ENCODE measurements at places on chromosomes 4 and X.

DNA sequence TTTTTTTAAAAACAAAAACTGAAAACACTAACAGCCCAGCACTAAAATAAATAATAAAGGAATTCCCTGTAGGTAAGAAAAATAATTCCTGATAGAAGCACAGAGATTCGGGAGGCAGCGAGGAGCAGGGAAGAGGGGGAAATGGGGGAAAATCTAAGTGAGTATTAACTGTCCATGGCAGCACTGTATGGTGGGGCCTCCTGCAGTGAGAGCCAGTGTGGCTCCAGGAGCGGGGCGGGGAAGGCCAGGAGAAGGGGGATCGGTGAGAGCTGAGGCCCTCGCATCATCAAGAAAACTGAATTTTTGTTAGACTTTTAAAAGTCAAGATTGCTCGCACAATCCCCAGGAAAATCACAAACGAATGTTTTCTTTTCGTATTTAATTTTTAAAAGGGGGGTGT lies 14.1 kb downstream of the RNF212 start:
- DNase-seq = no peak

- DNase-seq = no peak
Measured at GRCh38 chr4:125911058-125911457, 596.3 kb downstream of the FAT4 start.

DNA sequence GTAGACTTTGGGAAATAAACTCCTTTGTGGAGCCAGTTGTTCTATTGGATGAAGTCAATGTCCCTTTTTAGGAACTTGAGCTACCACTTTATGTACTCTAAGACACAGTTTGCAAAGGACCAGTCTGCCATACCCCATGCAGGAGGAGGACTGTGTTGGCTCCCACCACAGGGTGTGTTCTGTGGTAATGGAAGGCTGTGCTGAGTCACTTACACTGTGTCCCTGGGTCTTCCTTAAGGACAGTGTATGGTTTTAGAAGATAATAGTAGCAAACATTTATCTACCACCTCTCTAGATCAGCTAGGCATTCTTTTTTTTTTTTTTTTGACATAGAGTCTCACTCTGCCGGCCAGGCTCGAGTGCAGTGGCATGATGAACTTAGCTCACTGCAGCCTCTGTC lies 184.0 kb upstream of the PGRMC2 start:
- DNase-seq = no peak

DNA sequence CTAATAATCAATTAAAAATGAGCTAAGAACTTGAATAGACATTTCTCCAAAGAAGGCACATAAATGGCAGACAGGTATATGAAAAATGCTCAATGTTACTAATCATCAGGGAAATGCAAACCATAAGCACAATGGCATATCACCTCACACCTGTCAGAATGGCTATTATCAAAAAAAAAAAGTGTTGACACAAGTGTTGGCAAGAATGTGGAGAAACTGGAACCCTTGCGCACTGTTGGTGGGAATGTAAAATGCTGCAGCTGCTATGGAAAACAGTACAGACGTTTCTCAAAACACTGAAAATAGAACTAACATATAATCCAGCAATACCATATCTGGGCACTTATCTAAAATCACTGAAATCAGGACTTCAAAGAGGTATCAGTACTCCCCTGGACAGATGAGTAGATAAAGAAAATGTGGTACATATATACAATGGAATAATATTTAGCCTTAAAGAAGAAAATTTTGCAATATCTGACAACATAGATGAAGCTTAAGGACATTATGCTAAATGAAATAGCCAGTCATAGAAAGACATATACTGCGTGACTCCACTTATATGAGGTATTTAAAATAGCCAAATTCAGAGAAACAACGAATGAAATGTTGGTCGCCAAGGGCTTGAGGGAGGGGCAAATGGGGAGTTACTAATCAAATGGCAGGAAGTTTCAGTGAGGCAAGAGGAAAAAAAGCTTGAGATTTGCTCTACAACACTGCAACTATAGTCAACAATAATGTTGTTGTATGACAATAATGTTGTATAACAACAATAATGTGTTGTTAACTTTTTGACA lies 175.5 kb downstream of the WDFY3 start:
- DNase-seq = no peak

DNA sequence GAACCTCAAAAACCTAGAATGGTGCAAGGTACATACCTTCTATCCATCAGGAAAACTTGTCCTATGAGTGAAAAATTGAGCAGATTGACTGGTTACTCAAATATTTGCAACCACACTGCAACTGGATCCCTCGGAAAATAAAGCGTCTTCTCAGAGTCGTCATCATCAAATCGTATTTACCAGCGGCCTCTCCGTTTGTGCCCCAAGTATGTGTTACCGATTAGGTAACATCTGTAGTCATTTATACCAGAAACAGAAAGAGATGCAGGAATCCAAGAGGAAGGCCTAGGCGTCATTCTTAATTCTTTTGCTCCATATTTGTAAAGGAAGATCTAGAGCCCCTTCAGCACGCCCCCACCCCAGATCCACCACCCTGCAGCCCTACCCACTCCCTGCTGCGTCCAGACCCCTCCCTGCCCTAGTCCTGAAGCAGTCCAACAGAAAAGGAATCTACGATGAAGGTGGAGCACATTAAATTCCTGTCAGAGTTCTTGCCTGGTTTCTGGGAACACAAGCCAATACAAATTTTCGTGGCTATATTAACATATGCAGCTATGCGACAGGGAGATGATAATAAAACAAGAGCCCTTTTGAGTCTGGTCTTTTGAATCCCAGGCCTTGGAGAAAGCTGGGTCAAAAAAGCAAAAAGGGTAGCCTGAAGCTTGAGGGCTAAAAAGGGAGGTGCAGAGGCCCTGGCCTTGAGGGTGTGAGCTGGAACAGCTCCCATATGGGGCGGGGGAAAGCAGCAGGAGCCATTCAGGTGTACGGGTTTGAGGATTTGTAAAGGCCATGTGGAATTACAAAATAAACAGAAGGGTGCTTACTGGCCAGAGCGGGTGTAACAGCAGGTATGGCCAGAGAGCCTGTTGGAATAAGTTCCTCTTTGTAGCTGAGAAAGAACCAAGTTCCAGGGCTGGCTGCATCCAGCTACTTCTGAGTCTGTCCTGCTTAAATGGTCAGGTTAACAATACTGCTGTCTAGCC lies 77.0 kb downstream of the ZNF827 start:
- no peak for DNase-seq

- no peak for DNase-seq
Measured at GRCh38 chr4:4862071-4862551, 2.6 kb downstream of the MSX1 start.

DNA sequence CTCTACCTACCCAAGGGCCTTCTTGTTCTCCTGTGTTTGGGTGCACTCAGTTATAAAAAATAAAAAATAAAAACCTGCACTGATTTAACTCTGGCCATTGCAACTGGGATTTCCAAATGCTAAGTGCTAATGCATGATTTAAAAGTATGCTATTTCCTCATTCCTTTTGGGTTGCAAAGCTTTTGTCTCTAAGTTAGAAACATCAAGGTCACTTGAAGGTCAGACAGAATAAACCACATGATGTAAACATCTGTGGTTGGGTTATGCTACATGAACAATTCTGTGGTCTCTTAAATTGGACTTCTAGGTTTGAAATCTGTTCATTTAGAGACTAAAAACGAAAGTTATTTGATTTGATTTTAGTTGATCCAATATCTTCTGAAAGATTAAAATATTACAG lies 1547.4 kb upstream of the TENM3 start:
- no peak for DNase-seq

DNA sequence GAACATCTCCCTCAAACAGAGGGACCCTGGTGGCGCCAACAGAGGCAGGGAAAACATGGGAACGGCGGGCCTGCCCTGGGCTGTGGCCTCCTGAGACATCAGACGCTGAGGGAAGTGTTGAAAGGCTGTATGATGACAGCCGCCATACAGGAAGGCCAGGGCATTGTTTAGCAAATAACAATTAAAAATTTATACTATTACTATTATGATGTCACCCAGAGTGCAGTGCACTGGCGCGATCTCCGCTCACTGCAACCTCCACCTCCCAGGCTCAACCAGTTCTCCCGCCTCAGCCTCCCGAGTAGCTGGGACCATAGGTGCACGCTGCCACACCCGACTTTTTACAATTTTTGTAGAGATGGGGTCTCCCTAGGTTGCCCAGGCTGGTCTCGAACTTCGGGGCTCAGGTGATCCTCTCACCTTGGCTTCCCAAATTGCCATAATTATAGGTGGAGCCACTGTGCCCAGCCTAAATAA lies 54.6 kb downstream of the CPZ start:
- no peak for DNase-seq

DNA sequence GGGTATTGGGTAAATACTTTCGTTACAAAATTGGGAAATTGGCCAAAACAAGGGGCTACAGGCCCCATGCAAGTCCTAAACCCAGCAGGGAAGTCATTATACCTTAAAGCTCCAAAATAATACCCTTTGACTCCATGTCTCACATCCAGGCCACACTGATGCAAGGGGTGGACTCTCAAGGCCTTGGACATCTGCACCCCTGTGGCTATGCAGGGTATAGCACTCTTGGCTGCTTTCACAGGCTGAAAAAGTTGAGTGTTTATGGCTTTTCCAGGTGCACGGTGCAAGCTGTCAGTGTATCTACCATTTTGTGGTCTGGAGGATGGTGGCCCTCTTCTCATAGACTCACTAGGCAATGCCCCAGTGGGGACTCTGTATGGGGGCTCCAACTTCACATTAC lies 326.5 kb downstream of the TEX13C start:
- no peak for DNase-seq

- DNase-seq = no peak
Measured at GRCh38 chrX:340641-341423, 22.2 kb upstream of the GTPBP6 start.

DNA sequence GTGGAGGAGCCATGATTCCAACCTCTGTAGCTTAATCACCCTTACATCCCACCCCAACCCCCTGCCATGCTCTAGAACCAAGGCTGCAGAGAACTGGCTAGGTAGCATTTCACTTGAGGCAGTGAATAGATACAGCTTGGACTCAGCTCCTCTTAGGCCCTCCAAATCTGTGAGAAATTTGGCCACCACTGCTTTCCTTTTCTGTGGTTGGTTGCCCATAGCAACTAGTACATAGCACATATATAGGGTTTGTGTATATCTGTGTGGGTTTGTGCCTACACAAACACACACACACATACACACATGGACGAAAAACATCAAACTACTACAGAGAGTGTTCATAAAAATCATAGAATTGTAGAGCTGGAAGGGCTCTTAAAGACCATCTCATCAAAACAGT lies 52.0 kb upstream of the CCDC160 start:
- no peak for DNase-seq

GRCh38 chr4:93199492-93199891 lies 629.1 kb upstream of the ATOH1 start:
- DNase-seq = no peak

GRCh38 chrX:38452603-38453002 lies 100.2 kb downstream of the OTC start:
- no peak for DNase-seq

DNA sequence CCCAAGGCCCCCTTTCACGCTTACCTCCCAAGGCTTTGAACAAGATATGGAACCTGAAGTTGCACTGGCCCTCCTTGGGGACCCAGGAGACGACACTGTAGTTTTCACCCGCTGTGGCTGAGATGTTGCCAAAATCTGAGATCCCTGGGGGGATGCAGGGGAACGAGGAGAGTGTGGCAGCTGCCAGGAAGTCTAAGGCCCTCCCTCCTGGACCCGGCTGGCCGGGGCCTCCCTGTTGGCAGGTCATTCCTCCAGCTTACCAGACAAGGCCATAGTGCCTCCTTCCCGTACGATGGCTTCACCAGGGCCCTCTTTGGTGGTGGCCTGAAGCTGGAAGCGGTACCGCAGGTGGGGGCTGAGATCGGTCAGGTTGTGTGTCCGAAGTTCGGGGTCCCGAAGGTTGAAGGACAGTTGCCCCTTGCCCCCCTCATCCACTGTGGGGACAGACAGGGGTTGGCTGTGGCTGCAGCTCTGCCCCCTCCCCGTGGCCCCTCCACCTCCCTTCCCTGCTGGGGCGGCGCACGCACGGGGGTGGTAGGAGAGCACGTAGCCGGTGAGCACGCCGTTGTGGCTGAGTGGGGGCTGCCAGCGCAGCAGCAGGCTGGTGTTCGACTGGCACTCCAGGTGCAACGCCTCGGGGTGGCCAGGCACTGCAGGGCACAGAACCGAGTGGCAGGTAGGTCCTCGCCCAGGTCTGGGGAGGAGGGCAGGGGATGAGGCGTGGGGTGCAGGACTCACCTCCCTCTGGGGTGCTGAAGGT lies 21.2 kb downstream of the L1CAM start:
- no peak for DNase-seq

DNA sequence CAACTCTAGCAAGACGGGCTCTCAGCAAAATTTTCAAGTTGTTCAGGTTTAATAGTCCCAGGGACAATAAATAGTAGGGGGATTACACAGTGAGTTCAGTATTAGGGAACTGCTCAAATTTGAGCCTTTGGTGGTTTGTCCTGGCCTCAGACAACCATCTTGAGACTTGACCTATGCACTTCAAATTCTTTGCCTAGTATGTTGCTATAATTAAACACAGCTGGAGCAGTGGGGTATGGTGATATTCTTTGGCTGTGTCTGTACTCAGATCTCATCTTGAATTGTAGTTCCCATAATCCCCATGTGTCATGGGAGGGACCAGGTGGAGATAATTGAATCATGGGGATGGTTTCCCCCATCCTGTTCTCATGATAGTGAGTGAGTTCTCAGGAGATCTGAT lies 43.3 kb upstream of the TEX13A start:
- DNase-seq = no peak

- DNase-seq = no peak
Measured at GRCh38 chr4:74546057-74546456, 101.1 kb downstream of the AREG start.

- DNase-seq = no peak
Measured at GRCh38 chr4:81663368-81663767, 191.7 kb upstream of the RASGEF1B start.

DNA sequence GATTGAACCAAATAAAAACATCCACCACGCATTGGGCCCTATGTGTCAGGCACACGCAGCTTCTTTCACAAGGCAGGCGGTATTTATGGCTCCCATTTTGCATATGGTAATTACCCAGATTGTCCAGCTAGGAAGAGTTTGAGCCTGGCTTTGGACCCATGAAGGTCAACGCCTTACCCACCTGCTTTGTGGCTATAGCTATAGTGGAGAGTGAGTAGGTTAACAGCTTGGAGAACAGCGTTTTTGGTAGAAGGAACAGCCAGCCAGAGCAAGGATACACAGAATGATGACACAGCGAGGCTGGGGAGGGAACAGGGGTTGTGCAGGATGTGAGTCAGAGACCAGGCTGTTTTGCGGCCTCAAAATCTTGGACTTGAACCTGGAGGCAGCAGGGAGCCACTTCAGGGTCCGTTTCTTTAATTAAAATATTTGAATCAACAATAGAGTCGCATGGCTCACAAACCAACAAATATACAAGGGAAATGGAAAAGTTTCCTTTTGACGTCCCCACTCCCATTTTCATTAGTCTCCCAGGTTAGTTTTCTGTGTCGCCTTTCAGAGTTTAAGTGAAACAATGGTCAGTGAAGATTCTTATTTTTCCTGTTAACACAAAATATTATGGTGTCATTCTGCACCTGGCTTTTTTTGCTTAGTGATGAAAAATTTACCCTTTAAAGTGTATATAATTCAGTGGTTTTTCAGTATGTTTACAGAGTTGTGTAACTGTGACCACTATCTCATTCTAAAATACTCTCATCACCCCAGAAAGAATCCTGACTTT lies 118.2 kb upstream of the STX18 start:
- no peak for DNase-seq

- DNase-seq = no peak
Measured at GRCh38 chrX:8988446-8988845, 45.5 kb downstream of the FAM9B start.
